ENCODE measurements at places on chromosomes 12 and 14.
A peak's percentile ranks its signal among the peaks of the same experiment; 100 is the strongest.

DNA sequence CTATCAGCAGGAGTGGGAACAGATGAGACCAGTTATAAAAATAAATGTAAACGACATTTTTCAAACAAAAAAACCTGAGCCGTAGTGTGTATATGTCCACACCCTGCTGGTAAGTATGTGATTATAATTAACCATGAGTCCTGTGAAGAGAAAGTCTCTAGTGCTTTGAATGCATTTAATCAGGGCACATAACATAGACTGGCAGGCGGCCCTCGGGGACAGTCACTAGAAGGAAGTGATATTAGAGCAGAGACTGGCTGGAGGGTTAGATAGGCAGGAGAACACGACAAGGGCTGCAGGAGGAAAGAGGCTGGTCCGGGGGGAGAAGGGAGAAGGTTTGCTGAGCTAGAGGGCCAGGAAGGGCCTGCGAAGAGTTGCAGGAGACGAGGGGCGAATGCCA, 23.8 kb upstream of the ELK3 start:
- DNase-seq: no peak

DNA sequence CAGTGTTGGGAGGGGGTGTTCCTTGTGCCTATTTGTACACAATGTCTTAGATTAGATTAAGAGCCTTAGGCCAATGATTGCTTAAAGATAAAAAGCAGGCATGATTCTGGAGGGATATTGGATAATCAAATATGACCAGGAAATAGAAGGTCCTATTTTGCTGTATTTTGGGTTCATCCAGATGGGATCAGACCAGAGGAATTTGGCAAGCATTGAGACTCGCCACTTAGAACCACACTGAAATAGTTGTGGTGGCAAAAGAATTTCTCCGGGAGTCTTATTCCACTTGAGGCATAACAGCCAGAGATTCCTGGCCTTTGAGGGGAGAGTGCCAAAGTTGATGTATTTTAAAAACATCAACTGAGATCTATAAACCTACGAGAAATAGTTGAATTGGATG, 327.2 kb downstream of the RAD51B start:
- peak; percentile 96 for DNase-seq

DNA sequence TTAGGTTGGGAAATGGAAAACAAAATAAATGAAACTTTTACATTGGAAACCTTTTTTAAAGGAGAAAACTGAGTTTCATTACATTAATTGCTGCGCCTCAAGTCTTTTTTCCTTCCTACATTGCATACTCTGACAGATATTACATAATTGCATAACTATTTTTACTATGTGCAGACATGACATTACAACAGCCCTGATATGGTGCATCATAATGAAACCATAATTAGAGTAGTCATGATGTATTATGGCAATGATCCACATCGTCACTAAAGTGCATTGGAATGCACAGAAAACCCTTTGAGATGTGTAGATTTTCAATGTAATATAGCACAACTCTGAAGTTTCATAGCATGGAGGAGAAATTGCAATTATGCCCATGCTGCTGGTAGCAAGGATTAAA, 217.8 kb upstream of the NPAS3 start:
- DNase-seq: no peak

GRCh38 chr14:99899578-99900178, 106.5 kb downstream of the EML1 start:
- peak; percentile 37 for DNase-seq

DNA sequence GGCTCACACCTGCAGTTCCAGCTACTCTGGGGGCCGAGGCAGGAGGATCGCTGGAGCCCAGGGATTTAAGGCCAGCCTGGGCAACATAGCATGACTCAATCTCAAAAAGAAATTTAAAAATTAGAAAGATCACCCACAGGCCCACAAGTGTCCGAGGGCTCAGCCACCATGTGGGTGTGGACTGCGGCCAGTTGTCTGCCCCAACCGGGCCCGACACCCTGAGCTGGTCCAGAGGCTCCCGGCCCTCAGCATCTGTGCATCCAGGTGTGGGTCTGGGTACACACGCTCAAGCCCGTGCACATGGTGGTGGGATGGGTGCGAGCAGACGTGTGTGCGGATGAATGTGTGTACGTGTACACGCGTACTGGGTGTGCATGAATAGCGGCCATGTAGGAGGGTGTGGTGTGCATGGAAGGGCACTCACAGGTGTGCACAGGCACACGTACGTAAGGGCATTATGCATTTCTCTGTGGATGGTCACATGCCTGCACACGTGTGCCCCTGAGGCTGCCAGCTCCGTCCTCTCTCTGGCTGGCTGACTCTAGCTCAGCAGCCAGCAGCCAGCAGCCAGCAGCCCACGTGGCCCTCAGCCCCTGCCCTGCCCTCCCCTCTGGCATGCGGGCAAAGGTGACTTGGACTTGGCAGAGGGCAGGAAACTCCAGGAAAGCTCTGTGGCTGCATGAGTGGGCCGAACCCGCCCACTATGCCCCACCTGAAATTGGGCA, 23.3 kb upstream of the NUDT14 start:
- DNase-seq: no peak

Data from SW 1271 (cell line).